ENCODE measurements at places on chromosomes 3 and 15.
A peak's percentile ranks its signal among the peaks of the same experiment; 100 is the strongest.

- DNase-seq: no peak
Measured at GRCh38 chr15:52255008-52255407, 40.6 kb downstream of the MYO5C start.

DNA sequence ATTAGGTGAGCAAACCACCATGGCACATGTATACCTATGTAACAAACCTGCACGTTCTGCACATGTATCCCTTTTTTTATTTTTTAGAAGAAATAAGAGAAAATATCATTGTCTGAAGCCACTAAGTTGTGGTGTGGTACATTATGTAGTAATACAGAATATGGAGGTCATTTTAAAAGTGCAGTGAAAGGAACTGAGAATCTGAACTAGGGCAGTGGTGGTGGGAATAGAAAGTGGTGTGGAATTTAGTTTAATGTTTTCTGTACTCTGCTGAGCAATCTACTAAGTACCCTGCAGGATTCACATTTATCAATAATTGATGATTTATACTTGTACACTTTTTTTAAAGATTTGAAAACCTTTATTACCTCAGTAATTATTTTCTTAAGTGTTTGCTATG is 283.5 kb downstream of the CHL1 start:
- no peak for DNase-seq

GRCh38 chr3:20380295-20380694 is 194.3 kb upstream of the SGO1 start:
- DNase-seq: no peak

- no peak for DNase-seq
Measured at GRCh38 chr15:61038387-61038786, 190.7 kb downstream of the RORA start.

- no peak for DNase-seq
Measured at GRCh38 chr3:138941259-138941885, 5.6 kb downstream of the FOXL2 start.

- no peak for DNase-seq
Measured at GRCh38 chr3:116920826-116921610, 211.4 kb downstream of the TUSC7 start.

- DNase-seq: no peak
Measured at GRCh38 chr15:93182703-93183205, 93.7 kb upstream of the RGMA start.

DNA sequence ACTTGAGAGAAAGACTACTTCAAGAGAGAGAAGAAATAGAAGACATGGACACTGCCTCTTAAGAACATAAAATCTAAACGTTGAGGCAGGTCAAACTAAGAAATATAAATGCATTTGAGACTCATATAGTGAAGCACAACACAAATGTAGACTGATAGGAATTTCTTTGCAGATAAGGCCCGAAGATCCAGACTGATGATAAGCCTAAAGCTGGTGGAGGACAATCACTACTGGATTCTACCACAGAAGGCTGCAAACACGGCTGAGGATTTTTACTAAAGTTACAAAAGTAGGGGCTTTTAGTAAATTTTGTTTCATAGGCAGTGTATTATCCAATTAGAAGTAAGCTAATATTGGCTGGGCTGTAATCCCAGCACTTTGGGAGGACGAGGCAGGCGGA is 278.3 kb downstream of the RAP2B start:
- DNase-seq: no peak

- no peak for DNase-seq
Measured at GRCh38 chr15:77029166-77030047, 34.5 kb downstream of the PSTPIP1 start.

GRCh38 chr3:128456776-128457715 is 9.6 kb downstream of the DNAJB8 start:
- DNase-seq: no peak

DNA sequence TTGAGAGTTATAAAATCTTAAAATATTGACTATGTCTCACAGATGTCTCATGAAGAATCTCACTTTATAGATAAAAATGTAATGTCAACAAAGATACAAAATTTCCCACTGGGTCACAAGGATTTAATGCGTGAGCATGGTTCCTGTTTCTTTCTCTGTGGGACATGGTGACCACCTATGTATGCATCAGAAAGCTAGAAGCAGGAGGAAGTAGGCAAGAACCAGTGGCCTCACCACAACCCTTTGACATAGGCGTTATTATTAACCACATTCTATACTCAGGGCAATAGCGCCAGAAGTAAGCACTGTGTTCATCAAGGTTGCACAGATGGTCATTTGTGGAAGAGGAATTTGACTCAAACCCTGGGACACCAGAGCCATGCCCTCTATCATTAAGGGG is 11.7 kb upstream of the ADAMTS17 start:
- no peak for DNase-seq

DNA sequence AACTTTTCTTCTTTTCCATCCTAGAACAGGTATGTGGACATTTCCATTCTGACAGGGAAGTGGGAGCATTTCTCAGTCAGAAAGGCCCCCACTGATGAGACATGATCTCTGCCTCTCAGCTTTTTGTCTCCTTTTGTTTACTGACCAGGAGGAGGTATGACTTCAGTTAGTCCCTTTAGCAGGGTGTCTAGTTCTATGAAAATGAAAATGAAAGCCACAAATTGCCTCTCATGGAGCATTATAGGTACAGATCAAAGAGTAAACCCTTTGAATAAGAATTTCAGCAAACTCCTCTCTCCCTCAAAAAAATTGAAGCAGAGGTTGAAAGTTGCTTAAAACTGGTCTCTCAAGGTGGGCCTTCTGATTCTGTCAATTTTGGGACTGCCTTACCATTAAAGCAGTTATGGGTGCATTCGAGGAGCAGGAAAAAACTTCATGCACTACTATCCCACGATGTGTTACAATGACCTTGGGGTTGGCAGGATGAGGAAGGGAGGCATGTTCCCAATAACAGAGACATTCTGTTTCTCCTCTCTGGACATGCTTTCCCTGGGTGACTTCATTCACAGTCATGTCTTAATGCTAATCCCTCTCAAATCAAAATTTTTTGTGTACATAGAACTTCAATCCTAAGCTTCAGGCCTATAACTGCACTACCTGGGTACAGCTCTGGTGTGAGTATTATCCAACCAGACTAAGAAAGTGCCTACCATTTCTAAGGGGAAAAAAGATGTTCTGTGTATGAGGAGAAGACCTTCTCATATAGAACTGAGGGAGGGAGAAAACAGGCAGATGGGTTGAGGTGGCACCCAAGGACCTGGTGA is 50.6 kb upstream of the TBC1D23 start:
- no peak for DNase-seq

DNA sequence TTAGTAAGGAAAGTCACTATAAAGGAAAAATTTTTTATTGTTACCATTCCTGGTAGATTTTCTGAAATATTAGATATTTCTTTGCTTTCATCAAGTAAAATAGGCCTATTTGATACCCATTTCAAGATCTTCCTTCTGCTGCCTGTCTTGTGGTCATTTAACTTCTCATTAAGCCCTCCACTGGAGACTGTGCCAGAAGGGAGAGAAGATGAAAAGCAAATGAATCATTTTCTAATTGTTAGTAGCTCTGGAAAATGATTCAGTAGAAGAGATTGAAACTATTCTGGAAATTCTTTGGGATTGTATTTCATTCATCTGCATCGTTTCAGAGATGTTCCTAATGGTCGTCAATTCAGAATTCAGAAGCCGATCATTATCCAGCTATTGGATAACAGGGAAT is 3.2 kb downstream of the KCTD6 start:
- no peak for DNase-seq

DNA sequence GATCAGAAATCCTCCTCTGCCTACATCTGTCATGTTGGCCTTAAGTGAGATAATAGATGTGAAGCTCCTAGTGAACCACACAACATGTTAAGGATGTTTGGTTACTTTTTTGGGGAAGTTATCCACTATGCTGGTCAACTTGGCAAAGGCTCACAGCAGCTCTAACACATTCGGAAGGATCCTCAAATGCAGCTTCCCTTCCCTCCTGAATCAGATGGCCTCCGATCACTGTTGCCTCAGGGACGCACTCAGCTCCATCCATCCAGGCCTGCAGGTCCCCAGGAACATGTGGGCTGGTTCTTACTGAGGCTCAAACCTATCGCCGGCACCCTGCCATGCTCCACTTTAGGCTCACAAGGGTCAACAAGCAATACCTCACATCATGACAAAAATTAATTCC is 67.9 kb downstream of the CORO2B start:
- no peak for DNase-seq

DNA sequence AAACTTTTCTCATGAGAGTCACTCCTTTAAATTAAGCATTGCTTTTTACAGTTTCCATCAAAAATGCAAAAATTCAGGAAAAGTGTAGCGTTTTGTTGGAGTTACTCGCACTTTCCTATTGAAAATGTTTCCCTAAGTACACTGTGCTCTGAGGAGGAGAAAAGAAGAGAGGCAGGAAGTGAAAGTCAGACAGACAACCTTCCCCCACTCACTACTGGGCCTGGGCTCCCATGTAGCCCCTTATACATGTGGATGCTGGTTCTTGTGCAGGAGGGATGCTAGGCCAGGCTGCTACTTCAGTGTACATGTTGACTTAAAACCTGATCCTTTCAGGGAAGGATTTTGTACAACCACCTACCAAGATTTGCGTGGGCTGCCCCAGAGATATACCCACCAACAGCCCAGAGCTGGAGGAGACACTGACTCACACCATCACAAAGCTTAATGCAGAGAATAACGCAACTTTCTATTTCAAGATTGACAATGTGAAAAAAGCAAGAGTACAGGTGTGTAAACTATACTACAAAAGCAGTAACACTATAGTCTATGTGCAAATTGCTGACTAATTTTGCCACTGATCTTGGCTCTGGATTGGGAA is 15.1 kb downstream of the KNG1 start:
- no peak for DNase-seq

GRCh38 chr3:177585271-177585670 is 388.0 kb upstream of the TBL1XR1 start:
- no peak for DNase-seq

DNA sequence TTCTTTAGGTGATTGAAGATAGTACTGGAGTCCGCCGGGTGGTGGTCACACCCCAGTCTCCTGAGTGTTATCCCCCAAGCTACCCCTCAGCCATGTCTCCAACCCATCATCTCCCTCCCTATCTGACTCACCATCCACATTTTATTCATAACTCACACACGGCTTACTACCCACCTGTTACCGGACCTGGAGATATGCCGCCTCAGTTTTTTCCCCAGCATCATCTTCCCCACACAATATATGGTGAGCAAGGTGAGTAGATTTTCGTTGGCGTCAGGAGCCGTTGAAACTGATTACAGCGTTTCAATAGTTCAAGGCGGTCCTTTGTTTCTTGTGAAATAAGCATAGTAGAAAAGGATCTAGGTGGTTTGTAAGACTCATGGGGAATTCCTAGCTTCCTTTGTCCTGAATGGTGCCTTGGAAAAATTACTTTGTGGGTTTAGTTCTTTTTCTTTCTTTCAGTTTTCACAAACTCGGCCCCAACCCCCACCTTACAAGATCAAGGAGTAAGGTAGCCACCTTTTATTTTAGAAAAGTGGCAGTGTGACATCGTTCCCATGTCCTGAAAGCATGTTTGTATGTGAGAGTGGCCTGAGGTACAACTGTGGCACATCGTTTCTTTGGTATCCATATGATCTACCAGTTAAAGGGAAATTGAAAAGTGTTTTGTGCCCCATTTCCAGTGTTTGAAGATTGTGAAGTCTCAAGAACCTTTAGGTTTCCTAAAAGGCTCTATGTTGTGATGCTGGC is 200.6 kb downstream of the GHSR start:
- no peak for DNase-seq

DNA sequence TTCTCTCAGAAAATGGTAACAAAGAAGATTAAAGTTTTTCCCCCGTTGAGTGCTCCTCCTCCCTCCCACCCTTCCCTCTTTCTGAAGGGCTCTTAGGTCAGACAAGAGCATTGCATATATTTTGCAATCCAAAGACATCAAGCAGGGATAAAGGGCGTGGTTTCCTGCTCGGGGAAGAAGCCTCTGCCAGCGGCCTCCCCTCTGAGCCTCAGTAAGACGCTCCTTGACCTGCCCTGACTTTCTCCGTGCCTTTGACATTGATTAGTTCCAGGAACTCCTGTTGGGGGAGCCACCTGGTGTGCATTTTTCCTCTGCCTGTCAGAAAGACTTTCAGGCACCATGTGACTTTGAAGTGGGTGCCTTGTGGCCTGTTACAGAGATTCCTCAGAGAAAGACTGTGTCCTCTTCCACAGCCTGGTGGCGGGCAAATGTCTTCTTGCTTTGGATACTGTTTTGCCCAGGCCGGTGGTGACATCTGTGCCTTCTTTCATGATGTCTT is 87.2 kb upstream of the TBL1XR1 start:
- DNase-seq: peak; percentile 24

DNA sequence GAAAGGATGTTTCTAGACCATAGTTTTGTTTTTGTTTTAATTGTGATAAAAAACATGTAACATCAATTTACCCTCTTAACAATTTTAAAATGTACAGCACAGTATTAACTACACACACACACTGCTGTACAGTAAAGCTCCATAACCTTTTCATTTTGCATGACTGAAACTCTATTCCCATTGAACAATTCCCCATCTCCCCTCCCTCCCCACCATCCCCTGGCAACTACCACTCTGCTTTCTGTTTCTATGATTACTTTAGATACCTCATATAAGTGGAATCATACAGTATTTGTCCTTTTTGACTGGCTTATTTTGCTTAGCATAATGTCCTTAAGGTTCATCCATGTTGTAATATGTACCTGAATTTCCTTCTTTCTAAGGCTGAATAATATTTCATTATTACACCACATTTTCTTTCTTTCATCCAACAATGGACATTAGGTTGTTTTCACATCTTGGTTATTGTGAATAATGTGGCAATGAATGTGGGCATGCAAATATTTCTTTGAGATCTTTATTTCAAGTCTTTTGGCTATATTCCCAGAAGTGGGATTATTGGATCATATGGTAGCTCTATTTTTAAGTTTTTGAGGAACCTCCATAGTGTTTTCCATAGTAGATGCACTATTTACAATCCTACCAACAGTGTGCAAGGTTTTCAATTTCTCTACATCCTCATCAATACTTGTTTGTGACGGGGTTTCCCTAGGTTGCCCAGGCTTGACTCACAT is 10.7 kb downstream of the CHST14 start:
- DNase-seq: no peak

GRCh38 chr3:124850212-124850611 is 37.0 kb downstream of the ITGB5 start:
- no peak for DNase-seq

Measured in CD4-positive, alpha-beta T cell treated with Interferon gamma for 1 hour (primary cell).